Tibial nerve (tissue), 4 donors: ENCODE measurements at places on chromosomes 4 and X. TPM values are rescaled to one million over a fixed set of nuclear protein-coding genes. Genes with fewer than 3 reads are reported as not detected.
A peak's percentile ranks its signal among the peaks of the same experiment; 100 is the strongest.

GRCh38 chr4:53914313-53915016 is 149.9 kb downstream of the CHIC2 start:
- no peak for DNase-seq

Gene ZXDA
- total RNA-seq = 11.9 TPM

- no peak for DNase-seq
These were observed 107.0 kb upstream of the TLL1 start for GRCh38 chr4:165766018-165766417.

Gene CDKL5
- 6.1 TPM for total RNA-seq

DNA sequence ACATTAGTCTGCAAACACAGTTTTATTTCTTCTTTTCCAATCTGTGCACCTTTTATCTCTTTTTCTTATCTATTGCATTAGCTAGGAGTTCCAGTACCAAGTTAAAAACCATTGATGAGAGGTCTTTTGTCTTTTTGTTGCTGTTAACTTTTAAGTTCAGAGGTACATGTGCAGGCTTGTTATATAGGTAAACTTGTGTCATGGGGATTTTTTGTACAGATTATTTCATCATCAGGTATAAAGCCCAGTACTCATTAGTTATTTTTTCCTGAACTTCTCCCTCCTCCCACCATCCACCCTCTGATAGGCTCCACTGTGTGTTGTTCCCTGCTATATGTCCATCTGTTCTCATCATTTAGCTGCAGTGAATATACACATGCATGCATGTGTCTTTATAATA is 349.9 kb downstream of the PDHA2 start:
- no peak for DNase-seq

DNA sequence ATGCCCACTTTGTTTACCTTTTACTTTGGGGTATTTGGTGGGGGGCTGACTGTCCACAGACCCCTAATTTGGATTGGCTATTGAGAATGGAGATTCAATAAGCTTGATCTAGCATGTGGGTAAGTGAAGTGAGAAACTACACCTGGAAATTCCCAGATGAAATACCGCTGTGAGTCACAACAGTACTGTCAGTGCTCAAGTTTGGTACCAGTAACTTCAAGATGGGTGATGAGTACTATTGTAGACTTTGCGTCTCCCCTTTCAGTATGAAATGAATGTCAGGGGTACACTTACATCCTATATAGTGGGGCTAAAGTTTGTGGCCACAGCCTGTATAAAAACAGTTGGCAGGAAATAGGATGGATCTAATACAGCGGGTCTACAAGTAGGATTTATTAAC is 33.3 kb downstream of the HMGN5 start:
- DNase-seq = no peak

DNA sequence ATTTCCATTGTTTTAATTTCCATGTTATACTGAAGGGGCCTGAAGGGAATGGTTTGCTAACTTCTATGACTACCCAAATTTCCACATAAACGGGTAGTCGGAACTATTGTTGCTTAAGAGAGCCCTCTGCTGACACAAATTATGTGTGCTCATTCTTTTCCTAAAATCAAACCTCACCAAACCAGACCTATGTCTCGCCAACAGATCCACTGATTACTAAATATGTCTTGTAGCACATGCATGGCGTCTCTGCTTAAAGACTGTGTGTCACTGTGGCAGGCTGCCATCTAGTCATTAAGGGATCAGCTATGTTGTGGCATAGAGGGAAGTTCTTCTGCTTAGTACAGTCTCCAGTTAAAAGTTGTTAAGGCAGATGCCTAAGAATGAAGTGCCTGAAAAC is 25.1 kb downstream of the PIR start:
- DNase-seq = no peak

GRCh38 chrX:10032147-10032546 is 65.0 kb downstream of the CLDN34 start:
- DNase-seq = no peak

- no peak for DNase-seq
These were observed 18.9 kb upstream of the SPANXN3 start for GRCh38 chrX:143536176-143536575.

DNA sequence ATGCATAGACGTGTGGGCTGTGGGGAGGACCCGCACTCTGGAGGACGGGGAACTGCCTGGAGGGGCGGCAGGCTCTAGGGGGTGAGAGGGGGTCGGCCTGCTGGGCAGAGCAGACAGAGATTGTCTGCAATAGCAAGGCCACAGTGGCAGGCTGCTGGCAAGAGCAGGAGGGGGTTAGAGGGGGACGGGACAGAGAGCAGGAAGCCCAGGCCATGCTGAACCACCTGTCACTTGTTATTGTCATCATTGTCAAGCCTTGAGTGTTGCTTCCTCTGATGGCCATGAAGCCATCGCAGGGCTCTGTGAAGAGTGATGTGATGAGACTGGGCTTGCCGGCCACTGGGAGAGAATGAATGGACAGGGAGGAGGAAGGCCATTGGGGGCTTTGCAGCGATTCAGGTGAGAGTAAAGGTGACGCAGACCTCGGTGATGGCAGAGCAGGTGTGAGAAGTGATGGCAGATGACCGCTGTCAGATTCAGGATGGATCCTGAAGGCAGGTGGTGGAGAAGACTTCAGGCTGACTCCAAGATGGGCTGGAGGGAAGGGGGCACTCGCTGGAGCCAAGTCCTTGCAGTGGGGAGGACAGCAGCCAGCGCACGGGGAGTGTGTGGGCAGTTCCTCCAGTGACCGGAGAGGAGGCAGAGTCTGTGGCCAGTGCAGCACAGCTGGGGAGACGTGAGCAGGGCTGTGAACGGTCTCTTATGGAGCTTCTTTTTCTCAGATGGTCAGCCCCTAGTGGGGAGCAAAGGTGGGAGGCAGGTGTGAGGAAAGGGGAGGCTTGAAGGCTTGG is 43.6 kb downstream of the HTT-AS start:
- no peak for DNase-seq

GRCh38 chrX:121802881-121803412 is 755.5 kb downstream of the GLUD2 start:
- no peak for DNase-seq

DNA sequence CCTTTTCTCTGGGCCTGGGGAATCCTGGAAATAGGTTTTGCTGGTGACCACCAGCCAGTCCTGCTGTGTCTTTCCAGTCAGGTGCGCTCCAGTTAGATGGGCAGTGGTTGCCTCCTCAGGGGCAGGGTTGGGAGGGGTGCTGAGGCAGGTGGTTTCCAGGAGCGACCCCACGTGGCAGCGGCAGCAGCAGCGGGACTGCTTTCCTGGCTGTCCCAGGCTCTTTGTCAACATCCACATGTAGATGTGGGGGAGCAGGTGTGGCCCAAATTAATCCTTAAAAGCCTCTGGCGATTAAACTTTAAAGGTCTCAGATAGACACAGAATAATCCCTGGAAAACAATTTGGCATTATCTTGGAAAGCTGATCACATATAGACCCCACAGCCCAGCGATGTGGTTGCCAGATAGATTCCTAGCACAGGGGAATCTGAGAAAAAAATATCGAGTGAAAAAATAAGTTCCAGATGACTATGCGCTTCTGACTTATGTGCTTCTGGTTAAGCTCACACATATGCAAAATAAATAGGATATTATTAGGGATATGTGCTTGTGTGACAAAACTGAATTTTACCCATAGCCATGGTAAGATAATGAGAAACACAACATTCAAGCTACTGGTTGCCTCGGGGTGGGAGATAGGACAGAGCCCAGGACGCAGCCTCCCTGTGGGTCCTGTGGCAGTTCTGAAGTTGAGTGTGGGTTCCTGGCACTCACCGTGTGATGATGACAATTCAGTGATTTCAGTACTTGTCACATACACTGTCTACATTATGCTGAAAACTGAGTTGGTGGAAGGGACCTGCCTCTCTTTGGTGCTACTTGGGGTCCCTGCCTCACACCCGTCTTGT is 336.4 kb downstream of the ARHGAP10 start:
- no peak for DNase-seq

Gene NIPAL1
- 3.1 TPM for total RNA-seq

Gene GLRA3
- total RNA-seq = not detected

Gene PPEF2
- total RNA-seq = under 0.01 TPM

- no peak for DNase-seq
These were observed 64.6 kb upstream of the TRPC5 start for GRCh38 chrX:112147206-112147605.

GRCh38 chr4:159144112-159144694 is 41.3 kb downstream of the RAPGEF2 start:
- no peak for DNase-seq

Gene SORCS2
- total RNA-seq = 44.0 TPM

- no peak for DNase-seq
These were observed 517.4 kb downstream of the RAB28 start for GRCh38 chr4:12966726-12967125.

- no peak for DNase-seq
These were observed 17.8 kb downstream of the TMEM192 start for GRCh38 chr4:165094873-165095272.

Gene NAP1L2
- total RNA-seq = 5.9 TPM

Gene PPP4R3C
- total RNA-seq = not detected

DNA sequence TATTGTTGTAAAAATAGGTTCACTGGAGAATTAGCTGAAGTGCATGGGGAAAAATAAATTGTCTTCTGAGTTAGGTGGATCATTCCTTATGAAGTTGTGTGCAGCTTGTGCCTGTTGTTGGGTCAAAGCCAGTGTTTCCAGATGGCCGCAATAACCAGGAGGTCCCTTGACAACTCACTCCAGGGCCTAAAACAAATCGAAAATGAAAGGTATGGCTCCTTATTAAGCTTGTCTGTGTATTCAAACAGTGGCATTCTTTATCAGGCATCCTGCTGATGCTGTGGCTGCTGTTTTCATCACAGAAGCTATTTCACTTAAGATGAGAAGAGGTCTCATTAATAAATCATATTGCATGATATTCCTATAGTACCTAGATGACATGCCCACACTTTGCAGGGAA is 80.2 kb downstream of the GRIA2 start:
- no peak for DNase-seq

GRCh38 chrX:21757960-21758359 is at the start of gene SMPX:
Gene SMPX (minus strand): TSS chrX:21758116. CDS start chrX:21754290, 3,826 bp downstream.
- no peak for DNase-seq

GRCh38 chr4:1499465-1499864 is 93.2 kb upstream of the NKX1-1 start:
- no peak for DNase-seq

- no peak for DNase-seq
These were observed 817.3 kb downstream of the TRIML1 start for GRCh38 chr4:188956566-188956965.

GRCh38 chrX:110308220-110308619 is 9.7 kb downstream of the AMMECR1 start:
- DNase-seq = no peak

GRCh38 chr4:110989125-110989524 is 366.2 kb upstream of the PITX2 start:
- DNase-seq = no peak

- no peak for DNase-seq
These were observed 93.2 kb downstream of the GASK1B start for GRCh38 chr4:158079661-158080060.

- DNase-seq = no peak
These were observed 25.8 kb downstream of the GAB1 start for GRCh38 chr4:143362349-143363046.

DNA sequence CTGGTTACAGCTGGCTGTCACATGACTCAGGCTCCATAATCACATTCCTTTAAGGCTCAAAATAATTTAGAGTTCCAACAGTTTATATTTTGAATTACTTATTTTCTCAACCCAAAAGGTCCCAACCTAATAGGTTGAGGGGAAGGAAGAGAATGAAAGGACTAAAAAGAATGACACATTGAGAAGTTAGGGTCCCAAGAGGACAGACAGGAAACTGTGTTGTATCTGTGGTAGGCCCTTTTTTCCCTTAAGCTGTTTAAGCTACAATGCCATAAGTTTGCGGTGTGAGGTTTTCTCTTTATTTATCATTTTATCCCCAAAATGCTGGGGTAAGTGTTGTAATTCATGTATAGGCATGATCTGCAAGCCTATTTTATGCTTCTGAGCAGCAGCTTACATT is 290.2 kb downstream of the ZNF674 start:
- no peak for DNase-seq

- DNase-seq = no peak
These were observed 837.3 kb downstream of the PCDH7 start for GRCh38 chr4:31557437-31557836.

DNA sequence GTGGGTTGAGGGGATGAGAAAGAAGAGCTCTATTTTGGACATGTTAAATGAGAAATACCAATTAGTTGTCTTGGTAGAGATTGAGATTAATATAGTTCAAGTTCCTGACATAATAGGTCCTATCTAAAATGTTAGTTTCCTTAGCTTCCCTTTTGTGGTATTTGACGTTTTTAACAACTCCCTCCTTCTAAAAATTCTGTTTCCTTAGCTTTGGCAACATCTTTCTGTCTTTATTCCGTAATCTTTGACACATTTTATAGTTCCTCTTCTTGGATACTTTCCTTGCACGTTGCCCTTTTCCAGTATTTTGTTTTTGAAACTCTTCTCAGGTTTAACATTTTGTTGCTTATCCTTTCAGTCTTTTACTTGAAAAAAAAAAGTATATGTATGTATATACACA is 36.9 kb downstream of the LAMTOR3 start:
- no peak for DNase-seq

DNA sequence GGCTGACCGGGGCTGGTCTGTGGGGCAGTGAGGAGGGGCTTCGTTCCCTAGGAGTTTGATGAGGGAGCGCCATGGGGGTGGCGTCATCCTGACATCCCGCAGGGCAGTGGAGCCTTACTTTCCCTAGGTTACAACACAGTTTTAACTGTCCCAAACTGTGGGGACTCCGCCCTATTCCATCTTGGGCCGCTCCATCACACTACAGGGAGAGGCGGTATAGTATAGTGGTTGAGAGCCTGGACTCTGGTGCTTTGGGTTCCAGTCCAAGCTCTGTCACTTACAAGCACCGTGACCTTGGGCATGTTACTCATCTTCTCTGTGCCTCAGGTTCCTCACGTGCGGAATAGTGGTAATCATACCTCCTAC is 44.2 kb downstream of the ZNF185 start:
- peak; percentile 9 for DNase-seq

DNA sequence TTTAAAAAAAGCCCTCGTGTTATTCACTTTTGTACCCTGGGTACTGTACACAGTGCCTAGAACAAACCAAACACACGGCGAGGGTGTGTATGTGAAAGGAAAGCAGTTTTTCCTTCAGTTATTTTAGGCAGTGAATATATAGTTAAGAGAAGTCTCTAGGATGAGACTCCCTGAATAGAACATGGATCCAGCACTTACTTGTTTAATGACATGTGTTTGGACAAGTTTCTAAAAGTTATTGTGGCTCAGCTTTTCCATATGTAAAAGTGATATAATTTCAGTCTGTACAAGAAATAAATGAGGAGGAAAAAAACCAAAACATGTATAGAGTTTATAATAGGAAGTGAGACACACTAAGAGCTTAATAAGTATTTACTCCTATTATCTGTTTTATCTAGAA is 273.2 kb downstream of the ADGRL3 start:
- no peak for DNase-seq
